ENCODE measurements at places on chromosomes 6 and 20.
A peak's percentile ranks its signal among the peaks of the same experiment; 100 is the strongest.

- no peak for DNase-seq
Measured at GRCh38 chr6:169962604-169963469, 211.4 kb downstream of the ERMARD start.

- no peak for DNase-seq
Measured at GRCh38 chr20:35267092-35267491, 10.8 kb downstream of the MMP24OS start.

- DNase-seq: peak; percentile 19
Measured at GRCh38 chr6:14401246-14401645, 283.7 kb downstream of the CD83 start.

DNA sequence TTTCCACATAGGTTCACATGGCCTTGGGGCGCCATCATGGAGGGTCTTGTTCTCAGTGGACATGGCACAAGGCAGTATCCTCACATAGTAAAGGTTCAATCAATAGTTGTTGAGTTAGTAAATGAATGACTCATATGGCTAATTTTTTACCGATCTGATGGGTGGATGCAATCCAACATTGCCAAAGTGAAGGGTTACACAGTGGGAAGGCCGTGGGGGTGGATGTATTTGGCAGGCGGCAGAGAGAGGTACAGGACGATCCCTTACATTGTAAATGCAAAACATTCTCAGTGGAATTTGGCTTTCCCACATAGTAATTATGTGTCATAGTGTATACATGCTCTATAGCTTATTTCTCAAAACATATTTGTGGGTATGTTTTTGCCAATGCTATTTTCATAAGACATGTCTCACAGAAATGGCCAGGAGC, 21.0 kb upstream of the PDE7B start:
- DNase-seq: no peak

GRCh38 chr20:24598346-24598745, 128.9 kb downstream of the SYNDIG1 start:
- DNase-seq: no peak

DNA sequence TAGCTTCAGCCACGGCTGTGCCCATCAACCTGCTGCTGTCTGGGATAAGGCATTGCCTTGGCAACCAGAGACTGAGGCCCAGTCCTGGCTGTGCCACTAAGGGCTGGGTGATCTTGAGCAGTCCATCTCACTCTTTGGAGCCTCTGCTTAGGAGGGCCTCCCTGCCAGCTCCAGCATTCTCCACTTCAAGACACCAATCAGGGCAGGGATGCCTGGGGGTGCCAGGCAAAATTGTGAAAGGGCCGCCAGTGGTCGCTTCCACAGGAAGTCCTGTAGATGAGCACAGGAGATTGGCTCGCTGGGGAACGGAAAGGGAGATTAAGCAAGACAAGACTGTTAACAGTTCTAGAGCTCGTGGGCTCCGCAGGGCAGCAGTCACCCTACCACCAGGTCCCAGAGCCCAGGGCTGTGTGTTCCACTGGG, at the start of gene RAB44:
TSS of gene RAB44 (plus strand) at position 346 of the 423 bp plus-strand sequence. CDS start 6,410 bp downstream, outside the sequence.
- no peak for DNase-seq

DNA sequence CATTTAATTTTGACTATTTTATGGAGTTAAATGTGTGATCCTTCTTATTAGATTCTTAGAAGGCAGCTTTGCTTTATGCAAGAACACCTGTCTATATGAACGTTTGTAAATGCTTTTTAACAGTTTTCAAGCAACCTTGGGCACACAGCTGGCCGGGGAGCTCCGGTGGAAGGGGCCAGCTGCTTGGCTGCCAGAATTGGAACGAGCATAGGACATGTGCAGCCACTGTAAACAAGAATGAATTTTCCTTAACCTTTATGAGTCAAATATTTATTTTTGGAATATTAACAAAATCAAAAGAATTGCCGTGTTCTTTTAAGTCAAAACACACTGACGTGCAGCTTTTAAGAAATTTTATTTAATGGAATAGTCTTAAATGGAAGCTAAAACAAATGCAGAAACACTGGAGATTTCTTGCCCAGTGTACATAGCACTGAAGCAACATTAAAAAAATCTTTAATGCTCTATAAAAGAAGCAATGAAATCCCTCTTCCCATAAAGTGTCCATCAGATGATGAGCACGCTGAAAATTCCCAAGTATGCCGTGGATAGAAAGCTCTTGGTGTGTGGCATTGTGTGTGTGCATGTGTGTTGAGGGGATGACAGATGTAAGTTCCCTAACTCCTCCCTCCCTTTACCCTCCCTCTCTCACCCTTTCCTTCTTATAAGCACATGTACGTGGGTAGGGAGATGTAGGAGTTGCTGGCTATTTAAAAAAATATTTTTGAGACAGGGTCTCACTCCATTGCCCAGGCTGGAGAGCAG, 208.9 kb upstream of the EXOC2 start:
- no peak for DNase-seq

DNA sequence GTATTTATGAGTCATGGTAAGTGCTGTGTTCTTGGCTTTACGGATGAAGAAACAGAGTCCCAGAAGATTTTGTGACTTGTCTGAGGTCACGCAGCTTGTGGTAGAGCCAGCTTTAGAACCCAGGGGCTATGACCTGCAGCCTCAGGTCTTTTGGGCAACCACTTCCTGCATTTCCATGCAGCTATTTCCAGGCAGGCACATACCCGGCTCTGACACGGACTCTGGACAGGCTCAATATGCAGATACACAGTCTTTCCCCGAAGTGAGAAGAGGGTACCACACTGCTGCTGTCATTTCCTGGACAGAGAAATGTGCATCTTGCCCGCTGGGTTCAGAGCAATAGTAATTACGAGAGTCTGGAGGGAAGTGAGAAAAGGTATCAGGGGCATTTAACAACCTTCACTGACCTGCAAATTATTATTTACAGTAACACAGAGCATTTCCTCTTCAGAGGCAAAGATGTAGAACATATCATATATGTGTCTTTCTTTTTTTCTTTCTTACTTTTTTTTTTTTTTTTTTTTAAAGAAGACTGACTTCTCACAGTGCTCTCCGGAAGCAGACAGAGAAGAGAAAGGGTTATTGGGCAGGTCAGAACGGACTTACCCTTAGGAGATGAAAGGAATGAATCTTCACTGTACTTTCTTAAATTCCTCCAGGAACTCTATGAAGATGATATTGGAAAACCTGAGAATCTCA, 185.1 kb downstream of the CLIC5 start:
- DNase-seq: no peak

- DNase-seq: no peak
Measured at GRCh38 chr6:87755708-87756671, 54.0 kb upstream of the AKIRIN2 start.

DNA sequence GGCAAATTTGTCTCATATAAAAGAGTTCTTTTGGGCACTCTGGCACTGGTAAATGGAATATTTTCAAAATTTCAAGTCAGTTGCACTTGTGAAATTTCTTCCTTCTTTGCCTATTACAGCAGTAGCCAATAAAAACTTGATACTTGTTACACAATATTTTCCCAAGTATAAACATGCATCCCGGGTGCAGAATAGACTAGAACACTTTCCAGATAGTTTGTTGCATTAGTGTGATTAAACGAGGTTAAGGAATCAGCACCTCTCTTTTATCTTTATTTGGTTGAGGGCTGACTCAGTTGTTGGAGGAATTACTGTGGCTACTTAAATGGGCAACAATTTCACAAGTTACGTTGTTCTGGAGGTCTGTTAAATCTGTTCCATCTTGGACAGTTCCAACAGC, 467.5 kb downstream of the CDKAL1 start:
- DNase-seq: no peak

- no peak for DNase-seq
Measured at GRCh38 chr6:50851049-50851845, 32.6 kb downstream of the TFAP2B start.

DNA sequence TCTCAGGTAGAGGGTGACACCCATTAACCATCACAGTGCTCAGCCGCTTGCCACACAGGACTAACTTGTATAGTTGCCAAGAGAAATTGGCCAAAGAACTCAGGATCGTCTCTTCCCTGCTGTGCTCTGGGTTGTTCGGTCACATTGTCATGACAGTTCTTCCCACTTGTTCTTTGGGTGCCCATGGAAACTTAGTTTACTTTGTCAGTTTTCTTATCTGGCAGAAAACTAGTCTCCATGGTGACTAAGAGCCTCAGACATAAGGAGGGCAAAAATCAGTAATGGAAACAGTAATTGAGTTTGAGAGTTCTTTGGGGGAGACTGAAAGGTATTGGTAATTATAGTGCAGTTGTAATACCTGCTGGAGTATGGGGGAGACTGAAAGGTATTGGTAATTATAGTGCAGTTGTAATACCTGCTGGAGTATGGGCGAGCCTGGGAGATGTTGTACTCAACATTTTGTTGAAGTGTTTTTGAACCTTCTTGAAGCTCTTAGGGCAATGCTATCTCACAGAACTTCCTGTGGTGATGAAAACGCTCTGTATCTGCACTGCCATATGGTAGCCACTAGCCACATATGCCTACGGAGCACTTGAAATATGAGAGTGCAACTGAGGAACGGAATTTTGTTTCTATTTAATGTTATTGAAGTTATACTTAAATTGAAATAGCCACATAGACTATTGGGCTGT, 95.2 kb upstream of the HDGFL1 start:
- DNase-seq: no peak

DNA sequence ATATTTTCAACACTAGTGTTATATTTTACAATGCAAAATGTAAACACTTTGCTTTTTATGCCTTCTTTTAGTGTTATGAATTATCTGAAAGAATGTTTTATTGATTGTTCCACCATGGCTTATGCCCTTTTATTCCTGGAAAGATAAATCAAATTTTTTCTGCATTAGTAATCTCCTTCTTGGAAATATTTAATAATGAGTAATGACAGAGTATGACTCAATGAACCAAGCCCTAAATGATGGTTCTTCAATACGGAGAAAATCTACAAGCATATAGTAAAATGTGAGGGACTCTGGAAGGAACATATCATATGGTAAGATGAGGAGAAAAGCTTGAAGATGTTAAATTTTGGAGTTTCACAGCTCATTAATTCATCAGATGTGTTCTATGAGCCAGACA, 929.6 kb downstream of the C6orf118 start:
- DNase-seq: no peak

GRCh38 chr20:36435124-36435523, 106.2 kb upstream of the MYL9 start:
- no peak for DNase-seq

- no peak for DNase-seq
Measured at GRCh38 chr6:128024046-128024445, 123.2 kb upstream of the THEMIS start.
